ENCODE measurements at places on chromosomes 11 and 22. TPM values are rescaled to one million over a fixed set of nuclear protein-coding genes. Genes with fewer than 3 reads are reported as not detected.

The NDUFC2 gene
- polyA plus RNA-seq = 484 TPM

The SH3BP1 gene
- polyA plus RNA-seq = 4.8 TPM

The CLCF1 gene
- 0.23 TPM for polyA plus RNA-seq

The FAM180B gene
- polyA plus RNA-seq = not detected

The ANO9 gene
- polyA plus RNA-seq = 13.0 TPM

The PAX6 gene
- not detected for polyA plus RNA-seq

The TAGLN gene
- 1.2 TPM for polyA plus RNA-seq

The SYNGR1 gene
- 5.1 TPM for polyA plus RNA-seq
